ENCODE measurements at places on chromosomes 2 and 18.

DNA sequence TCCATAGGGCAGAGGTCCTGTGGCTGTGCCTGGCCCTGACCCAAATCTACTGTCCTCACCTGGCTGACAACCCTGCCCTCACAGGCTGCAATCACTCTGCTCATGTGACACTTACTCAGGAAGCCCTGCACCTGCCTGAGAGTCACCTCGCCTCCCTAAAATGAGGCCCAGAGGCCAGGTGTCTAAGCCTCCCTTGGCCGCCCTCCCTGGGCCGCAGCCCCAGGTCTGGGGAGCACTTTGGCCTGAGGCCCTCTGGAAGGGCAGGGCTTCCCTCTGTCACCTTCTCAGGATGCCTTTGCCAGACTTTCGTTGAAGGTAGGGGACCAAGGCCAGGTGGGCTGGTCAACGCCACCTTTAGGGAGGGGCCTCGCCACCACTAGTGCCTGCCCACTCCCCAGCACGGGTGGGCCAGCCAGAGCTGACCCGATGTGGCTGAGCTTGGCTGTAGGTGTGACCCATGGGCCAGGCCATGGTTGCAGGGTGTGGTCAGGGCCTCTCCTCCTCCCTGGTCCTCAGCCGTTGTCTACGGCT is 6.1 kb upstream of the GPC1 start:
- DNase-seq = no peak

GRCh38 chr18:44197832-44198611 is 482.7 kb upstream of the SETBP1 start:
- DNase-seq = no peak

DNA sequence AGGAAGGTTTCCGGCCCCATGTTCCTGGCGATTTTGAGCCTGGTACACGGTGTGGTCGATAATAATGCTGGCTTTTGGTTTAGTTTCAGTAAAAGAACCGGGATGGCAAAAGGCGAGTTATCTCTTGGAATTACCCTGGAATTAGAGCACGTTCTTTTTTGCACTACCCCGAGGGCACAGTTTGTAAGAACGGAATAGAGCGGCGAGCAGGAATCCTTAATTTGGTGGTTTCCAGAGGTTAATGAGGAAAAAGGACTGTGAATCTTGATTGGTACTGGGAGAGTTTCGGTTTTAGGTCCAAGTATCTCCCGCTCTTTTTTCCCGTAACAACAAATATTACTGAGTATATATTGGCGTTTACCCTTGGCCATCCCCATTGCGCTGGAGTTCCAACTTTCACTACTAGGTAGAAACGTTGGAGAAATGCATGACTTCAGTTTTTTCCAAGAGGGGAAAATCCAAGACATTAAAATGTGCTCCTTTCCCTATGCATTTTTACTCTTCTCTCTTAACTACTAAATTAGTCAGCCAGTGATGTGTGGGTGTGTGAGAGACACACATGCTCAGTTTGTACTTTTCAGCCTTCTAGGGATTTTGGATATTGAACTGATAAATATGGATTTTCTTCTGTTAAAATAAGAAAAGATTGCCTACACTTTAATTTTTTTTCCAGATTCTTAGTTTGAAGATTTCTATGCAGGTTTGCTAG is 160.8 kb downstream of the AGPS start:
- DNase-seq = no peak

GRCh38 chr18:62576845-62577512 is 54.2 kb downstream of the ZCCHC2 start:
- no peak for DNase-seq

GRCh38 chr2:209368406-209368805 is 55.4 kb upstream of the MAP2 start:
- DNase-seq = no peak

DNA sequence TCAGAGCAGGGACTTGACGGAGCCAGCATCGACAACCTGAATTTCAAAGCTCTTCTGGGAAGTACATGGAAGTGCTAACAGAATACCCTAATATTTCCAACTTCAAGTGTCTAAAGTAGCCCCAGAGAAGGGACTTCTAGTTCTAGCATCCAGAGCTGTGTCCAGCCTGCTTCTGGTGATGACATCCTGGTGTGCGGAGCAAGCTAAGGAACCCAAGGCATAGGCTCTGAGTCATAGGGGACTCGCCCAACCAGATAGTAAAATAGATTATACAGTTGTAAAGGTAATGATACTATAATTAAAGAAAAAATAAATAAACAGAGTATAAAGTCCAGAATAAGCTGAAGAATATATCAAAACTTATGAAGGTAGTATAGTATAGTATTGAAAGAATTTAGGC is 108.1 kb upstream of the SERPINE2 start:
- no peak for DNase-seq

DNA sequence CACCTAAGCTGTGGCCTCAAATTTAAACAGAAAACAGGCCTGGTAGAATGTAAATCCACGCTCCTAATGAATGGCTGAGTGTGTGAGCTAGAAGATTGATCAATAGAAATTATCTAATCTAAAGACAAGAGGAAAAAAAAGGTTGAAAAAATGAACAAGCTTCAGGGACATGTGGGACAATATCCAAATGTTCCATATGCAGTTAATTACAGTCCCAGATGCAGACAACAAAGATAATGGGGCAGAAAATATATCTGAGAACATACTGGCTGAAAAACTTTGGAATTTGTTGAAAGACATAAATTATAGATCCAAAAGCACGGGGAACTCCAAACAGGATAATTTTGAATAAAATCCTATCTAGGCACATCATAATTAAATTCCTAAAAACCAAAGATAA is 186.7 kb upstream of the SIX2 start:
- DNase-seq = no peak

DNA sequence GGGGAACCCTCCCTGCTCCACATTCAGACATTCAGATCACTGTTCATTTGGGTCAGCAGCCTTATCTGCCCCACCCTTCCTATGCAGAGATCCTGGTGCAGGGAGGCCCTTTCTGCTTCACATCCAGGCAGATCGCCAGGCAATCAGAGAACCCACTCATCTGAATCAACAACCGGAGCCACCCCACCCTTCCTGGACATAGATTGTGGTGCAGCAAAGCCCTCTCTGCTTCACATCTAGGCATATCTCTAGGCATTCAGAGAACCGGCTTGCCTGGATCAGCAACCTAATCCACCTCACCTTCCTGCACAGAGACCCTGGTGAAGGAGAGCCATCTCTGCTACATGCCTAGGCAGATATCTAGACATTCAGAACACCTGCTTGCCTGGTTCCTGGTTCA is 184.5 kb upstream of the CNTNAP5 start:
- no peak for DNase-seq

- no peak for DNase-seq
These were observed 266.3 kb downstream of the CCDC85A start for GRCh38 chr2:56450047-56450446.

GRCh38 chr18:73646772-73647171 is 500.9 kb downstream of the FBXO15 start:
- no peak for DNase-seq

DNA sequence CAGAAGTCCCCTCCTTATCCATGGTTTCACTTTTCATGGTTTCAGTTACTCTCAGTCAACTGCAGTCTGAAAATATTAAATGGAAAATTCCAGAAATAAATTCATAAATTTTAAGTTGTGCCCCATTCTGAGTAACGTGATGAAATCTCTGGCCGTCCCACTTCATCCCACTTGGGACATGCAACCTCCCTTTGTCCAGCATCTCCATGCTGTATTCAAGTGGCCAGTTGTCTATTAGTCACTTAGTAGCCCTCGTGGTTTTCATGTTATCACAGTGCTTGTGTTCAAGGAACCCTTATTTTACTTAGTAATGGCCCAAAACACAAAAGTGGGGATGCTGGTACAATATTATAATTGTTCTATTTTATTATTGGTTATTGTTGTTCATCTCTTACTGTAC is 18.0 kb upstream of the DAPL1 start:
- DNase-seq = no peak

DNA sequence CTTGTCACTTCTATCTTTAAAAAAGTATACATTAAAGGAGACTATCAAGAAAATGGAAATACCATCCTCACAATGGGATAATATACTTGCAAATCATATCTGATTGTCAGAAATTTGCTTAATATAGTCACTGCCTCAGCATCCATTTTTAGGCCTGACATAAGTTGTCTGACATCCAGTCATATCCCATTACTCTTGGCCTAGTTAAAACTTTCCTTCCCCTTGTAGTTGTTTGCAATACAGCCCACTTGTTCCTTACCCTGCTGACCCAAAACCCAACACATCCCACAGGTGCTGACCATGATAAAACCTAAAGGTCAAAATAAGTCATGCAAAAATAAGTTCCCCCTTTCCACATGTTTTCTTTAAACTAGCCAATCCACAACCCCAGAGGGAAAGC is 3.6 kb upstream of the ARHGEF33 start:
- DNase-seq = no peak

- DNase-seq = no peak
These were observed 321.5 kb downstream of the GALNT13 start for GRCh38 chr2:154193246-154193645.

- DNase-seq = no peak
These were observed 315.2 kb downstream of the TMX3 start for GRCh38 chr18:68399721-68400120.

- DNase-seq = no peak
These were observed 20.6 kb upstream of the CNOT11 start for GRCh38 chr2:101231937-101232730.

DNA sequence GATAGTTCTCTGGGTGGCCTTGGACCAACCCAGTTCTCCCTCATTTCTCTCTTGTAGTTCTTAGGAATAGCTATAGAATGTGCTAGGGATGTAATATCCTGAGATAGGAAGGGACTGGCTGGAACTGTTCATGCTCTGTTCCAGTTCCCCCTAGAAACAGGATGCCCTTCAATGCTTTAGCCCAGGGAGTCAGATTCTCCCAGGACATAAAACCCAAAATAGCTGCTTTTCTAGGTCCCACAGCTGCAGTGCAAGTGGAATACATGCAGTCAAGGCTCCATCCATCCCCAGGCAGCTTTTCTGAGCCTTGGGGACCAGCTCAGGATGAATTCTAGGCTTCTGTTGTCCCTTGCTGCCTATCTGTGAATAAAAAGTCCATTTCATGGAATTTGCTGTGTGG is 257.3 kb upstream of the CTAGE1 start:
- DNase-seq = no peak

- DNase-seq = no peak
These were observed 572 bp upstream of the ZNF516 start for GRCh38 chr18:76495435-76496193.

DNA sequence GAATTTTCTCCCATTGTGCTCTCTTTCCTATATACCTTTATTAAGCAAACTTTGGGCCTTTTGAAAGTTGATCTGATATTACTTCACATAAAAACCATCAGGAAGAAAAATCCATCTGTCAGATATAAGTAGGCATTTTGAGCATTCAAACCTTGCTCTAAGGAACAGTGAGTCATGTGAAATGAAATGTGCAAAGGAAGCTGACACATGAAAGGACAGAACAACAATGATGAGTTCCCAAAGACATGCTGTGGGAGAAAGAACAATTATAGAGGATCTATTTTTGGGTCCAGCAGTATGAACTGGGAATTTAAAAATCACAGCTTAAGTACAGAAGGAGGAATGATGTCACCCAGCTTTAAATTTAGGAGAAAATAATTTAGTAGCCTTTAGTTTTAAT is 18.1 kb downstream of the CALCRL start:
- no peak for DNase-seq

- no peak for DNase-seq
These were observed 67.7 kb downstream of the NCK2 start for GRCh38 chr2:105812180-105813044.

GRCh38 chr2:209383212-209383611 is 40.6 kb upstream of the MAP2 start:
- DNase-seq = peak; percentile 24

DNA sequence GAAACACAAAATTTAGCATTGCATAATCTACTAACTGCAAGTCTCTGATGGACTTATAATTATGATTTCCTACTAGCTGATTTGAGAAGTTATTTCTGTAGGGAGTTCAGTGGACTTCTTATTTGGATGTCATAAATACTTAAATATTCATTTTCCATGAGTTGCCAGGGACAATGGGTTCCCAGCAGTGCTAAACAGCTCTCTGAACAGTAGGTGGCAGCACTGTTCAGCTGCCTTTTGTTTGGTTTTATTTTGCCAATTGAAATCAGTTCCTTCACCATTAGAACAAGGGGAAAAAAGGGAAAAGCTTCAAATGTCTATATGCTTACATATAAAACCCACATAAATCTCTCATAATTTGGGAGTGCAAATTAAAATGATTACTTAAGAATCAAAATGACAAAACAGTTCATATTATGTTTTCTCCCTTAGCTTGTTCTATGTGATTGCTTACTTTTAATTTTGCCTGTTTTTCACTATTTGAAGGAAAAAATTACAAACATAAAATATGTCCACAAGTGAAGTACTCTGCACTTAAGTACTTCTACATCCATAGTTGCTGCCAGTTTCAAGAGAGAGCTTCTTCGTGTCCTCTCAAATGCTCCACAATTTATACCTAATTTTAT is 898.9 kb downstream of the CPS1 start:
- peak; percentile 31 for DNase-seq

DNA sequence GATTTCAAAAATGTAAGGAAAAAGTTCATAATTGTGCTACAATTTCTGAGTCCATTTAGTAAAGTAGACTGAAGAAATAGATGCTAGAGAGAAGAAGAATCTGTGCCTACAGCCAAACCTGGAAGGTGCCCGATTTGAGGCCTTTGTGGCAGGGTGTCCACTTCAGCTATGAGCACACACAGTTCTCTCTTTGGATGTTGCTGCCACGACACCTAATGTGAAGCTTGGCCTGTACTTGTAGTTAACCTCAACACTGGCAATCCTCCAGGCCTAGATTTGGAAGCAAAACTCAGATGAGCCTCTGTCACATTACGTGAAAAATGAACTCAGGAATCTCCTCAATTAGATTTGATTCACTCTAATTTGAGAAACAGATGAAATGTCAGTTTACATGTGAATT is 90.1 kb upstream of the LRP1B start:
- DNase-seq = no peak

- no peak for DNase-seq
These were observed 25.2 kb downstream of the CAB39 start for GRCh38 chr2:230737791-230738226.

DNA sequence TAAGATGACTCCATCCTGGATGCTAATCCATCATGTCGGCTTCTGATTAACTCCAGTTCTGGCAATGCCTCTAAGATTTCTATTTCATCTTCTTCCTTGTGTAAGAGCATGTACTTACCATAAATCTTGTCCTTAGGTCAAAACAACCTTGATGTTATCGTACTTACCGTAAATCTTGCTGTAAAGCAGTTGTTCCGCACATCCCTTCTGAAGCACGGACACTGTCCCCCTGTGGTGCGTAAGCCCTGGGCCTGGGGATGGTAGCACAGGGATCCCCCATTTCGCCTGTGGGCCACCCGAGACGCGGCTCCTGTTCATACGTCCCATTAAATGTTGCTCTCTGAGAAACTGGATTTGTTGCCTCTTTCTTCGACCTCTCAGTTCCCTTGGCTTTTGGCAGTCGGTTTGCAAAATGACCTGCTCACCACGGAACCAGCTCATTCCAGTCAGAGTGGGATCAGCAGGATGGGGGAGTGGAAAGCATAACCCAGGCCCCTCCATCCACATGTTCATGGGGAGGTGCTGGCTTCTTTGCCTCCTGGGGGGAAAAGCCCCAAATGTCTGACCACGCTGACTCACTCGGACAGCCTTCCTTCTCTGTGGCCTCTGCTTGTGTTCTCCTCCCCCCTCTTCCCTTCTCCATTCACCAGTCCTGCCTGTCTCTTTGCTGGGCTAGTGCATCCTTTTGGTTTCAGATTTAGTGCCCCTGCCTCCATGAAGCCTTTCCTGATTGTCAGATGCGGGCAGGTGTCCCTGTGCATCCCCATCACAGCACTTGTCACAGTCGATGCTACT is 49.9 kb downstream of the RAB31 start:
- no peak for DNase-seq

- DNase-seq = no peak
These were observed 168.4 kb upstream of the NCKAP5 start for GRCh38 chr2:133736674-133737073.
